ENCODE measurements at places on chromosomes 1 and 21.

DNA sequence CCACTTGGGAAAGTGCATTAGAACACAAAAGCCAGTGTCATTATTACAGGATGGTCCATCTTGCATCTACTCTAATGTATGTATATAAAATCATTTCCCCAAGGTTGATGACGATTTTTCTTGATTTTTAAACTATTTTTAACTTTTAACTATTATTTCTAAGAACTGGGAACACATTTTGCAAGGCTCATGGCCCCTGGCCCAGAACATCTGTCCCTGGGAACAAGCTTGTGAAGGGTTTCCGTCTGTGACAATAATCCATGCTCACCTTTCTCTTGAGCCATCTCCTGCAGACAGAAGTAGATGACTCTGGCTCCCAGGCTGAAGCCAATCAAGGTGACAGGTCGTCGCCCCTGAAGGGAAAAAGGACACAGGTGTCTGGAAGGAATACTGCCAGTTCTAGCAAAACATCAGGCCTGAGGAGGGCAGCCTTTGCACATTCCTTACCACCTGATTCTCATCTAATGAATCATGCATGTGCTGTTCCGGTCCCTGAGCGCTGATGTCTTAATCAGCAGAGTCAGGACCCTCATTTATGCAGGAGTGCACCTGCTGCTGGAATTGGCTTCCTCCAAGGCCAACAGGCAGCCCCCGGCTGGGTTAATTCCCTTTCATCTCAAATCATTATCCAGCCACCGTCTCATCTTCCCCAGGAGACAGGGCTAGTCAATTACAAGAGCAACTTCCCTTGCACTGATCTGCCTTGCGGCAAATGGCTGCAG, 62.5 kb downstream of the TMCO4 start:
- no peak for DNase-seq

DNA sequence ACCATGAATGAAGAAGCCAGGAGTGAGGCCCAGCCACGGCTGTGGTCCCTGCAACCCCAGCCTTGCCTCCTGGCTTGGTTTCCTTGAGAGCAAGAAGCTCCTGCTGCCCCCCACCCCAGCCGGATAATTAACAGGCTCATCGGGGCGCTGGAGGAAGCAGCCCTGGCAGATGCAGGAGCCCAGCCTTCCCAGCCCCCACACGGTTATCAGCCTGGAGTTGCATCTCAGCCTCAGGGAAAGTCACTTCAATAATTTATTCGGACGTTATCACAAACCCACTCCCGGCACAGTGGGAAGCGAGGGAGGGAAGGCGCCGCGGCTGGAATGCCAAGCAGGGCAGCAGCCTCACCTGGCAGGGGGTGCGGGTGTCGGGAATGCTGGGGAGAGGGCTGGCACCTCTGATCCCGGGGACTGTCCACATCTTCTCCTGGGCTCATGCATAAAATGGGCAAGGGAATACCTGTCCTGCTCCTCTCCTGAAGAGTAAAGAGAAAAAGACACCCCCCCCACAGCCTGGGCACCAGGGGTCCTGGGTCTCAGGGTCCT, 43.3 kb upstream of the LRP8 start:
- no peak for DNase-seq

- DNase-seq, result no peak
Measured at GRCh38 chr21:31515253-31515652, 144.2 kb upstream of the SOD1 start.

GRCh38 chr21:42012344-42012743, 2.2 kb upstream of the ZBTB21 start:
- DNase-seq, result no peak

Data from stimulated activated CD4-positive, alpha-beta T cell treated with anti-CD3 and anti-CD28 coated beads, TNF-alpha, amount 100 ng/mL, for 1 hour (primary cell).